ENCODE measurements at places on chromosomes 4 and X.

GRCh38 chr4:151046609-151047008 is 31.5 kb upstream of the LRBA start:
- DNase-seq = no peak

DNA sequence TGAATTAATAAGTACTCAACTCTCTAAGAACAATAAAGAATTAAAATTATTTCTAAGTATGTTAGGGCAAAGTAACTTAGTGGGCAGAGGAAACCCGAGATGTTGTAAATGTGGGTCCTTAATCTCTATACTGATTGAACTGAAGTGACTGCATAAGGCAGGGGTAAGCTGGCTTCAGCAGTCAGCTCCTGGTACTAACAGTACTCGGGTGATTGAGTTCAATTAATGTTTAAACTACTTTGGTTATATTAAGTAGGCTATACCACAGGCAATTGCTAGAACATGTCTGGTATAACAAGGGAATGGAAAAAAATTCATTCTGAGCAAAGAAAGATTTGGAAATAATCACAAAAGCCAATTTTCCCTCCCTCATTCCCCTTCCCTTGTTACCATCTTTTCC is 90.7 kb downstream of the LNX1 start:
- no peak for DNase-seq

- no peak for DNase-seq
Measured at GRCh38 chr4:185416955-185417354, 8.8 kb downstream of the UFSP2 start.

GRCh38 chrX:71615954-71616353 is 2.4 kb downstream of the CXCR3 start:
- no peak for DNase-seq

DNA sequence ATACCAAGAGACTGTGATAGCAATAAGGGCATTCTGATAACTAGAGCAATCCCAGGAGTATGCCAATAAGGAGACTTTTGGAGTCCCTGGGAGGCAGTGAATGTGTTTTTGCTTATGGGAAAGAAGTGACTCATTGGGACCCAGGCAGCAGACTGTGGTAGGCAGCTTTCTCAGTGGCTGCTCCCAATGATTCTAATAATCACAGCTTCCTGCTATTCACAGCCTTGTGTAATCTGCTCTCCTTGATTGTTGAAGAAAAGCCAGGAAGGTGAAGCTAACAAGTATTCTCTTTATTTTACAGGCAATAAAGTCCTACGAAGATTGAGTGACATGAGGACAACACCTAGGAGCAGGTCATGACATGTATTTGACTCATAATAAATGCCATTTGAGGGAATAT is 70.3 kb upstream of the DDX60 start:
- no peak for DNase-seq

DNA sequence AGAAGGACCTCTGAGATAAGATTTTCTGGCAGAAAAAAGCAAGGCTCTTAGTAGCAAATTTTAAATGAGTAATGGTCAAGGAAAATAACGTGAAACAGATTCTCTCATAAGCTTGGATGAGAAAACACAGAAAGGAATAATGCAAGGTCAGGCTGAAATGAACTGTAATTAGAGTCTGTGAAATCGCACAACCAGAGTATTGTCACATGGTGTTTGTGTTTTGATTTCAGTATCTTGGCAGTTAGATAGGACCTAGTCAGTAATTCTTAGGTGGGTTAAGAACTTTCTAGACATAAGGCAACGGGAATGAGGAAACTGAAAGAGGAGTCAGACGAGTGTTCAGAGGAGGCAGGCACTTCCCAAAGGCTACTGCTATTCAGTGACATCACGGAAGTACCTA is 34.6 kb downstream of the LIMCH1 start:
- DNase-seq = no peak

DNA sequence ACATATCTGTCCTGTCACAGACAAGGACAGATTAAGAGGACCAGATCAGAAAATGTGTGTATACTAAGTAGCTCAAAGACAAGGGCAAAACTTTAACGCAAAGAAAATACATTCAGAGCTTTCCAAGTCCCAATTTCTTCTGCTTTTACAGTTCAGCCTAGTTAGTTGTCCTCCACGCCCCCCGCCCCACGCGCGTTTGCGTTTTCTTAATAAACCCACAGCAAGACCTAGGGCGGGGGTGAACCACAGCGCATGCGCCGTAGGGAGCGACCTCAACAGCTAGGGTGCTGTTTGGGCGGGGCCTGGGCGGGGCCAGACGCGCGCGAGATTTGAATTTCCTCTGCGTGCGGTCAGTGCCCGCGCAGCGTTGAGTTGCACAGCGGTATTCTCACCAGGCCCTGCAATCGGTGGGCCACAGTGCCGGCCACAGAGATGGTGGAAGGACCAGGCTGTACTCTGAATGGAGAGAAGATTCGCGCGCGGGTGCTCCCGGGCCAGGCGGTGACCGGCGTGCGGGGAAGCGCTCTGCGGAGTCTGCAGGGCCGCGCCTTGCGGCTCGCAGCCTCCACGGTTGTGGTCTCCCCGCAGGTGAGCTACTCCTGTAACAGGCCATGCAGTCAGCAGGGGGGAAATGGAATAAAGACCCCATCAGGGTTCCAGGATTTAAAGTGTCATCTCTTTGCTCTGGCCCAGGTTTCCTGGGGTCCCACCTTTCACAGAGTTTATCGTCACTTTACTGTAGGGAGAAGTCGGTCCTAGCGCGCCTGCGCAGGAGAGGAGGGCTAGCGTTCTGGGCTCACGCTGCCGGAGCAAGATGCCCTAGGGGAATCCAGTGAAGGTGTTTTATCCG is at the start of gene NEIL3:
NEIL3 (plus strand) TSS at position 353 of the 850 bp plus-strand sequence; CDS start at position 433, 80 bp downstream.
- DNase-seq = peak; percentile 85

DNA sequence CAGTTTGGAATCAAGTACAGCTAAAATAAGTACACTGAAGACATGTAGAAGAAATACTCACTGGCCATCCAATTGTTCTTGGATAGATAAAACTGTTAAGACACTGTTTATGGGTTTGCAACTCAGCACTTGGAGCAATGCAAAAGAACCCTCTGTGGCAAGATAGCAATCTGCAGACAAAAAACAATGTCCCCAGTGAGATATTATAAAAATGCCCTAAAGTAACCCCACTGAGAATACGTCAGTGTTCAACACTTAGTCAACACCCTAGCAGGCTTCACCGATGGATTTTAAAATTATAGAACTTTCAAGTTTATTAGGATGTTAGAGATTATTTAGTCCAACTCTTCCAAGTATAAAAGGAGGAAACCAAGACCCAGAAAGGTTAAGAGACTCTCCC is 47.5 kb upstream of the NDP start:
- DNase-seq = no peak

DNA sequence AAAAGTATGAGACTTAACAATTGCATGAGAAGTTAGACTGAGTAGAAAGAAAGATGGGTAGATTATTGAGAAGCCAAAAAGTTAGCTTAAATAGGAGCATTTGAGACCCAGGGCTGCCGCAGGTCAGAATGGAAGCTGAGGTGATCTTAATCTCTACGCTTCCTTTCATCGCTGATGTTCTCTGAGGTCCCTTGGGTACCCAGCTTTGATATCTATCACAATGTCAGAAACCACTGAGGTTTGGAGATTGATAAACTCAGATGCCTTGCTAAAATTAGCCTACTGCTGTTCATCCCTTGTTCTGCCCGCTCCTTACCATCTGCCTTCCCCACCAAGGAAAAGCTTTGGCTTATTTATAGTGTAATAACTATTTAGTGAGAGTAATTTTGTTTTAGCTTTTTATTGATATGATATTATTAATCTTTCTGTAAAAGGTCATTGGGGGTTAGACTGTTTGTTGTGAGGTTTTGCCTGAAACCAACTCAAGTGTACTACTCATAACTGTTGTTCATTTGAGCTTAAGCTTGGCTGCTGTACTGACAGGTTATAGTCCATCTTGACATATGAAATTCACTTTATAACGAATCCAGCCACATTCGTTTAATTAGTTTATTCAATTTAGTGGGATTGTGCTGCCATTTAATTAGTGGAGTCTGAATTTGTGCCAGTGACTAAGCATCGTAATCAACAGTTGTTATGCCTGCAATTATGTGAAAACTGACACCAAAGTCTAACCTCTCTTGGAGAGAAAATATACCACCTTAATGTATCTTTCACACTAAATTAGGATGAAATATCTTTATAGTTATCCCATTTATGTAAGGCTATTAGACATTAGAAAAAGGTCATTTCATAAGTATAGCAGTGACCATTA is 15.1 kb downstream of the MCUB start:
- DNase-seq = no peak

GRCh38 chr4:2159931-2160330 is 82.0 kb downstream of the HAUS3 start:
- no peak for DNase-seq

- no peak for DNase-seq
Measured at GRCh38 chrX:30627818-30628652, 25.2 kb upstream of the GK start.

- DNase-seq = no peak
Measured at GRCh38 chr4:81392164-81392563, 79.5 kb downstream of the RASGEF1B start.

GRCh38 chr4:39166669-39167068 is 15.7 kb upstream of the WDR19 start:
- DNase-seq = no peak

- no peak for DNase-seq
Measured at GRCh38 chrX:153624196-153625091, 22.6 kb upstream of the DUSP9 start.

DNA sequence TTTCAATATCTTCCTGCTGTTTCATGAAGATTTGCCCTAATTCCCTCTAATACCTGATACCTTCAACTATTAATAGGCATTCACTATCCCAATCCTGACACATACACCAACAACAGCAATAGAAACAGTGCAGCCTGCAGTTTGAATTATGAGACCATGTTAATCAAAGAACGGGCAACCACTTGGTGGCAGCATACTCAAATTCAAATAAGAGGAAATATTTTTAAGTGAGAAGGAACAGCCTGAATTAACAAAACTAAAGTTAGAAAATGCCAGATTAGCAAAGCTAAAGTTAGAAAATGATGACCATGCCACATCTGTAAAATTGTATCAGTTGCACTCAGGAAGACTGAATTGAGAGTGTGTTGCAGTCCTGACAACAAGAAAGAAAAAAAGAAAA is 204.9 kb downstream of the SMARCA1 start:
- no peak for DNase-seq

DNA sequence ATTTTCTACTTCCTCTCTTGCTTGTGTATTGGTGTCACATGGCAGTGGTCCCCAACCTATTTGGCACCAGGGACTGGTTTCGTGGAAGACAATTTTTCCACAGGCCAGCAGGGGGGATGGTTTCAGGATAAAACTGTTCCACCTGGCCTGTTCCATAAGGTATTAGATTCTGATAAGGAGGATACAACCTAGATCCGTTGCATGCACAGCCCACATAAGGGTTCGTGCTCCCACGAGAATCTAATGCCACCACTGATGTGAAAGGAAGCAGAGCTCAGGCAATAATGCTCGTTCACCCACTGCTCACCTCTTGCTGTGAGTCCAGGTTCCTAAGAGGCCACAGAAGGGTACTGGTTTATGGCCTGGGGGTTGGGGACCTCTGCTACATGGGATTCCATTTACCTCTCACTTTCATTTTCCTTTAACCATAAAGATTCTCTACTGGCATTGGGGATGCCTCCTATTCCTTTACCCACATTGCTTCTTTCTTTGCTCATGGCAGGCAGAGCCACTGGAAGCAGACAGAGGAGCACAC is 38.1 kb downstream of the SEC31A start:
- DNase-seq = no peak

- no peak for DNase-seq
Measured at GRCh38 chrX:16992951-16993350, 46.5 kb downstream of the REPS2 start.

GRCh38 chr4:104944596-104944995 is 202.1 kb upstream of the TET2 start:
- DNase-seq = no peak

DNA sequence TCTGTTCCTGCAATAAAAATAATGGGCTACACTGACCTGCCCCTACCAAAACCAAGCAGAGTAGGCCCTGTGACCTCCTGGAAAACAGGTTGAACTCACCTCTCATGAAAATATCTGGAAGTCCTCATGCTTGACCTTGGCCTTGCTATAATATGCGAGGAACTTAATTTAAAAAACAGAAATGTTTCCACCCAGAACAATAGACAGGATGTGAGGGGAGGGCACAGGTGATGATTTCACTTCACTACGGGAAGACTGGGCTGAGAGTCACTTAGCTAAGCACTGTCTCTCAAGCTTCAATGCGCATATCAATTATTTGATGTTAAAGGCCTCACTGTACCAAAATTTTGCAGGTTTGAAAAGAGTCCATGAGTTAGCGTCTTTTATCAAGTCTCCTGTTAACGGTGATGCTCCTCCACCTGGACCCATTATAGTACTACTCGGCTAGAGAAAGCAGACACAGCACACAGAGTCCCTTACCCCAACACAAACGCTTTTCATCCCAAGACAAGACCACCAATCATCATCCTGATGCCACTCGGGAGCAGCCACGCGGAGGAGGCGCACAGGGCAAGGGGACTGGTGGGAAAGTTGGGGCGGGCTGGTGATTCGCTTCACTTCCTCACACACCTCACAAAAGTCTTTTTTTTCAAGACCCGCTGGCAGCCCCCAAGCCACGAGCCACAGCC is 25.9 kb downstream of the ZNF721 start:
- no peak for DNase-seq

GRCh38 chr4:2395038-2395437 is 23.4 kb downstream of the ZFYVE28 start:
- no peak for DNase-seq

DNA sequence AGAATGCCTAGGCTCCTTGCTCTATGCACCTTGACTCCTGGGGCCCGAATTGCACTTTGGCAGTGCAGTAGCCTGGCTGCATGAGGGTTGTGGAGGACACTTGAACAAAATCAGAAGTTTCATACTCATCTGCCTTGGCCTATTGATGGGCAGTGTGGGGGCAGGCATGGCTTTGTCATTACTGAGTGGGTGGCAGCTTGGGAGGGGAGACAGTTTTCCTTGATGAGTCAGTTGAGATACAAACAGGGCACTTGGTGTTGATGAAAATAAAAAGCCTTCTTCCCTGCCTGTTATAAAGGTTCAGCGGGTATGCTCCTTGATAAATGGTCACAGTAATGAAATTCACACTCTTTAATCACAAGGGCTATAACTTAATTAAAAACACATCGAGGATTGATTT is 126.8 kb upstream of the MAMLD1 start:
- no peak for DNase-seq

DNA sequence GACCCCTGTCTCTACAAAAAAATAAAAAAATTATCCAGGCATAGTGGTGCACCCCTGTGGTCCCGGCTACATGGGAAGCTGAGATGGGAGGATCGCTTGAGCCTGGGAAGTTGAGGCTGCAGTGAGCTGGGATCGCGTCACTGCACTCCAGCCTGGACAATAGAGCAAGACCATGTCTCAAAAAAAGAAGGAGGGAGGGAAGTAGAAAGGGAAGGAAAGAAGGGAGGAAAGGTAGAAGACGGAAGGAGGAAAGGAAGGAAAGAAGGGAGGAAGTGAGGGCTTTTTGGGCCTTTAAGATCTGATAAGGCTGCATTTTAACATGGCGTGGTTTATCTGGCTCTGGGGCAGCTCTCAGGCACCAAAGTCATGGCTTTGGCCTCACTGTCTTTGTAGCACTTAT is 10.4 kb downstream of the PDK3 start:
- no peak for DNase-seq
